ENCODE measurements at places on chromosomes 2 and 18.
A peak's percentile ranks its signal among the peaks of the same experiment; 100 is the strongest.

DNA sequence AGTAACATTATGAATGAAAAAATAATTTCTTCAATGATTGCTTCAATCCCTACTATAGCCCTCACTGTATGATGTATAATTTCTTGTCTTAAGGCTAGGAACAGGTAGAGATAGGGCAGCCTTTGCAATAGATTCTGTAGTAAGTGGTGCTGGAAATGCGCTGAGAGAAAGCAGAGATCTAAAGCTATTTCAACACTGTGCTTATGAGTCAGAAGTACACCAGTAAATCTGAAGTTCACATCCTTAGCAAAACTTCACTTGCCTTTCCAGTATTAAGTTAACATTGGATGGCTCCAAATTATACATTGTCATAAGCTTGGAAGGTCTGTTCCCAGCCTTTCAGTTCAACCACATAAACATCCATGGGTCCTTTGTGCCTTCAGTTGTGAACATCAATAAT lies 178.2 kb upstream of the EPHA4 start:
- no peak for DNase-seq

DNA sequence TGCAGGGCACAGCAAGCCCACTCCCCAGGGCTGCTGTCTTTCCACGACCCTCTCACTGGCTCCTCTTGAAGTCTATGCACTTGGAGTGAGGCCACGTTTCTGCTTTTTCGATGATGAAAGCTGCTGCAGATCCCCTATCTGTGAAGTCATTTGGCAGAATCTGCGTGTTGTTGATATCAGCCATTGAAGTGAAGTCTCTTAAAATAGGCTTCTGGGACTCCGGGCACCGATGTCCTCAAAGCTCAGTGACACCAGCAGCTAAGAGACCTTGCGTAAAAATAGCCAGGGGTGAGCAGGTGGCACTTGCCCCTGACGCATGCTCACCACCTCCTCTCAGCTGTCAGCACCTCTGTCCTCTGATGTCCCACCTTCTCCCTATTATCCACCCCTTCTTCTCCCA lies 89.4 kb upstream of the FHL2 start:
- DNase-seq: no peak

GRCh38 chr2:144438801-144439631 lies 80.9 kb downstream of the ZEB2 start:
- DNase-seq: no peak

- no peak for DNase-seq
Measured at GRCh38 chr2:120556911-120557310, 178.8 kb upstream of the GLI2 start.

DNA sequence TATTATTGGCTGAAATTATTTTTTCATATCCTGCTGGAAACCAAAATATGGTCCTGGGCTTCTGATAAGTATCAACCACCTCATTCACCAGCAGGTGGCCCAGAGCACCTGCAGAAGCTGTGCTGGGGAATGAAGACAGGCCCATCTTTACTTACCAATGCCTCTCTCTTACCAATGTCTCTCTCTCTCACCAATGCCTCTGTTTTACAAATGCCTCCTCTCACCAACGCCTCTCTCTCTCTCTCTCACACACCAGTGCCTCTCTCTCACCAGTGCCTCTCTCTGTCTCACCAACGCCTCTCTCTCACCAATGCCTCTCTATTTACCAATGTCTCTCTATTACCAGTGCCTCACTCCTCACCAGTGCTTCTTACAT lies 2.3 kb upstream of the MAL start:
- peak; percentile 38 for DNase-seq

DNA sequence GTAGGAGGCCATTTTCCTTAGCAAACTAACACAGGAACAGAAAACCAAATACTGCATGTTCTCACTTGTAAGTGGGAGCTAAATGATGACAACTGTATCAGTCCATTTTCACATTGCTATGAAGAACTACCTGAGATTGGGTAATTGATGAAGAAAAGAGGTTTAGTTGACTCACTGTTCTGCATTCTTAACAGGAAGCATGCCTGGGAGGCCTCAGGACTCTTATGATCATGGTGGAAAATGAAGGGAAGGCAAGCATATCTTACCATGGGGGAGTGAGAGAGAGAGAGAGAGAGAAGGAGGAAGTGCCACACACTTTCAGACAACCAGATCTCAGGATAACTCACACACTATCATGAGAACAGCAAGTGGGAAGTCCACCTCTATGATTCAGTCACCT lies 105.3 kb downstream of the PARD3B start:
- no peak for DNase-seq

DNA sequence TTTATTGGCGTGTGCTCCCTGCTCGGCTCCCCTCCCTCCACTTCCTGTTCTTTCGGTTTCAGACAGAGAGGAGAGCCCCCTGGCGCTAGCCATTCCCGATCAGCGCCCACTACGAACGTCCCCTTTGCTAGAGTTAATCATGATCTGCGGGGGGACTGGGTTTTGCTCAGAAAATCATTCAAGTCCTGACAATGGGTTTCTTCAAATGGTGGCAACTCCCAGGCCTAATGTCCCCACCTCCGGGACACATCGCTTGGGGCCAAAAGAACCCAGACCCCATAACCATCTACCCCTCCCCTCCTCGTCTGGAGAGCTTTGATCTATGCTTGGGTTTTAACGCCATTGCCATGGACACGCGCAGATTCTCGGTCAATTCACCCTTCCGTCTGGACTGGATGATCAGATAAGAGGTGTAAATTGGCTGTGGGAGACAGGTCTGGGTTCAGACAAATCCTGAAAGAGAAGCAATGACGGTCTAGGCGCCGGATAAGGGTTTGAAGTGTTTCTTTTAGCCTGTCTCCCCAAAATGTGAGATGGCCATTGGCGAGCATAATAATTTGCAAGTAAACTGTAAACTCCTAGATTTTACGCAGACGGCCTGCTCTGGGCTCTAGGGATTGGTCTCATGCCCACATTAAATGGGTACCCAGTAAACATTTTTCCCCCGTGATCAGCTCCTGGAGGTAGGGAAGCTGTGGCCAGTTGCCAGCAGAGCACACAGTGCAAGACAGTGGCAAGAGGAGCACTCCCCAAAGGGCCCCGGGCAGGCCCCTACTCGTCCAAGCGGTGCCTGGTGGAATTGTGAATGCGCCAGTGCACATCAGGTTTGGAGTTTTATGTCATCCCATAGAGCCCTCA lies 4.7 kb downstream of the NRP2 start:
- DNase-seq: peak; percentile 88

DNA sequence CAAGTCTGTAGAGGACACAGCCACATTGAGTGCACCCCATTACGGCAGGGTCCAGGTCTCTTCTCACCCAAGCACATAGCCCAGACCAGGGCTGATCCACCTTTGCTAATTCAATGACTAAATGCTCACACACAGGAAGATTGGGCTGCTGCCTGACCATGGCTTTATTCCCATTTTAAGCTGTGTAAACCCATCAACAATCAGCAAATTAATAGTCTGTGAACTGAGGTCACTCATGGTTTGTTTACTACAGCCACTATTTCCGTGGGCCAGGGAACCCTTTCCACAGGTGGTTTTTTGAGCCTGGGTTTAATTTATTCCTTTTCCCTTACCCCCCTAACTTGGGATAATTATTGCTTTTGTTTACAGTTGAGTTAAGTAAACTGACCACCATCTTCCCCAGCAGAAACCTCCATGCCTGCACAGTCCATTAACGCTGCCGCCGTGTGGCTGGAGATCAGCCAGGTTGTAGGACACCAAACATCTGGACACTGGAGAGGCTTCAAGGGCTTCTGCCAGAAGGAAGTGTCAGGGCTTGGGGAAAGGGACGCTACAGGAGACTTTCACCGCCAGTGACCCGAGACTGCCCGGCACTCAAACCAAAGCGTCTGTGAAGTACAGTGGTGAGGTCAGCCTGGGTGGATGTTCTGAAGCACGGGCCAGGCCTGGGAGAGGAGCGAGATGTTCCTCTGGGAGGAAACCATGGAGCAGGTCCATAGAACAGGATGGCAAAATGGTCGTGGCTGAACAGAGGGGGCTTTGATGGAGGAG lies 282.9 kb downstream of the DYSF start:
- peak; percentile 81 for DNase-seq
